ENCODE measurements at places on chromosomes 6 and 20. TPM values are rescaled to one million over a fixed set of nuclear protein-coding genes. Genes with fewer than 3 reads are reported as not detected.

GID8 gene
- total RNA-seq: 42.7 TPM

MANEA gene
- total RNA-seq: 11.5 TPM

EPHA7 gene
- total RNA-seq: 8.7 TPM

SMLR1 gene
- not detected for total RNA-seq

RSPO3 gene
- total RNA-seq: 1.9 TPM

GRM1 gene
- 0.68 TPM for total RNA-seq

SUMO4 gene
- total RNA-seq: 2.4 TPM

GGTLC1 gene
- total RNA-seq: not detected

COL19A1 gene
- 0.45 TPM for total RNA-seq

TMEM242 gene
- total RNA-seq: 6.4 TPM

PCSK2 gene
- total RNA-seq: 2.7 TPM

GTSF1L gene
- 7.2 TPM for total RNA-seq

AKAP12 gene
- total RNA-seq: 29.4 TPM

TCP11 gene
- total RNA-seq: 0.87 TPM

GRCh38 chr20:37622728-37623127 lies 71.1 kb upstream of the CTNNBL1 start:
- no peak for DNase-seq

GRCh38 chr6:105991561-105992314 lies 94.4 kb upstream of the PRDM1 start:
- DNase-seq: peak; percentile 12

GRCh38 chr20:951384-952169 lies 35.4 kb upstream of the ANGPT4 start:
- DNase-seq: no peak

- DNase-seq: no peak
Measured at GRCh38 chr6:38320843-38321242, 318.9 kb downstream of the BTBD9 start.

DNA sequence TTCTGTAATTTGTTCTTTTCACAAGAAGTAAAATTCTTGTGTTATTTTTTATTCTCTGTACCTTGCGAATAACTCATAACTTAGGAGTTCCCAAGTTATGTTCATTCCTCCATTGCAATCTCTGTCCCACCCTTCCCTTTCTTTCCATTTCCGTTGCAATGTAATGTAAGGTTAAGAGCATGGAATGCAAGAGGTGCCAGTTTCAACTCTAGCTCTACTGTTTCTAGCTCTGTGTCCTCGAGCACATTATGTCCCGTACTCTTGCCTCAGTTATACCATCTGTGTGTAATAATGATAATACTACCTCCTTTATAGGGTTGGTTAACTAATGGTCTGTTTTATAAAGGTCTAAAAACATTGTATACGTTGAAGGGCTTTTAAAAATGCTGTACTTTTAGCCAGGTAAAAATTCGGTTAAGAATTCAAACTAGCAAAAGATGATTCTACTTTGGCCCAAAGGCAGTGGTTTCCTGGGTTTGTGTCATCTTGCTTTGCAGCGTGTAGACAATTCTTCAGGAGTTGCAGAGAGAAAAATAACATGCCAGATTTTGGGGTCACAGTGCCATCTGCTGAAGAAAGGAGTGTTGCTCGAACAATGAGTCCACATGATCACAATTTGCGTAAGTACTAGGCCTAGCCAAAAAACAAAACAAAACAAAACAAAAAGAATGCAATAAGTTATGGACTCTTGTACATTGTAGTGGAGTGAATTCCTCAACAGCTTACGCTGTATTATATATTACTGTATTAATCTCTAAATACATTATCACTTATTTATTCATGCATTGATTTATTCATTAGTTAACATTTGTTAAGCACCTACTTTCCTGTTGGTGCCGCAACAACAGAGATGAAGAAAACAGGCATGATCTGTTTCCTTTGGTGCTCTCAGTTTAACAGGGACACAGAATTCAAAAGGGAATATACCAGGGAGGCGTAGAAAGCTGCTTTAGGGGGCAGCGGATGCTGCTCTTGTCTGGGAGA lies 10.0 kb upstream of the PFDN4 start:
- no peak for DNase-seq

DNA sequence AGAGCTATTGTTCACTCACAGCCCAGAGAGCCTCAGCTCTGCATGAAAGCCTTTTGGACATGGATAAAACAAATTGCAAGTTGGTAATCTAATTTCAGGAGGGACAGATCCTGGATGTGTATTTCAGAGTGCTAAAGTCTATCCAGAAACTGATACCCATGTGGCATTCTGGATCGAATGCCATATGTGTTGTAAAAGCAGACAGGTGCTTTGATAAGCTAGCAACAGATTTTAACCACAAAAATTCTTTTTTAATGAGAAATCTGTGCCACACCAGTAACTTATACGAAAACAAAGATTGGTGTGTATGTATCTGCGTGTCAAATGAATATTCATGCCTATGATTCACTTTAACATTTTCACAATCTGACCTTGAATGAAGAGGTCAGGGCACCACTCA lies 936.6 kb upstream of the MAP3K7 start:
- no peak for DNase-seq

- DNase-seq: no peak
Measured at GRCh38 chr6:163021054-163021453, 293.3 kb downstream of the PACRG start.

- no peak for DNase-seq
Measured at GRCh38 chr6:125637207-125637606, 112.2 kb upstream of the HEY2 start.

- DNase-seq: no peak
Measured at GRCh38 chr6:45541934-45542333, 164.2 kb upstream of the SUPT3H start.

DNA sequence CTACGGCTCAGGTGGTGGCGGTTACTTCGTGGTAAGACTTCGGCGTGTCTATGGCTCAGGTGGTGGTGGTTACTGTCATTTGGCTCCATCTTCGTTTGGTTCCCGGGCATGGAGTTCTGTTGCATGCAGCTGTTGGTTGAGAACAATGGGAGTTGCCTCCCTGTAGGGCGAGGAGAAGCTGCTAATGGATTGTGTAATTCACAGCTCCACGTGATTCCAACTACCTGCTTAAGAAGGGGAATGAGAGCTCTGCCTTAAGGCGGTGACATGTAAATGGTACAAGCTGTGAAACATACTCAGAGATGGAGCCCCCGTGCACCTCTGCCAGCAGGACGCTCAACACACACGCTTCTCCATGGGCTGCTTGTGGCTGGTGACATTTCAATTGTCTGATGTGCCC lies 12.4 kb upstream of the DACT2 start:
- no peak for DNase-seq

DNA sequence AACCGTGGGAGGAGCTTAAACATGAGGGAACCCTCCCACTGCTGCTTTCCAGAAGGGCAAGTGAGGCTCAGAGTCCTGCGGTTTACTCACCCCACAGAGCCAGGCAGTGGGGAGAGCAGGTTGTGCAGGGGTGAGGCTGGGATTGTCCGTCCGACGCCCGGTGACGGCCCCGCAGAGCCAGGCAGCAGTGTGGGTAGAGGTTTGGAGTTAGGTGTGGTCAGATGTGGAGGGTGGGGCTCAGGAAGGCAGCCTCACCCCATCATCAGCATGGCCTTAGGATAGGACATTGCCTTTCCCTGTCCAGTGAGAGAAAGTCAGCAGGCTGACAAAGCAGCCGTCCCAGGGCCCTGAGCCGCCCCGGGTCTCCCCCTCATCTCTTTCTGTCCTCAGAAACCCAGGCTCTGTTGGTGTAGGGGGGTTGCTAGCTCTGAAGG lies 234.6 kb downstream of the DLL1 start:
- DNase-seq: no peak

GRCh38 chr6:16582446-16583143 lies 178.7 kb downstream of the ATXN1 start:
- no peak for DNase-seq

GRCh38 chr6:22008248-22008836 lies 288.5 kb downstream of the PRL start:
- DNase-seq: no peak

DNA sequence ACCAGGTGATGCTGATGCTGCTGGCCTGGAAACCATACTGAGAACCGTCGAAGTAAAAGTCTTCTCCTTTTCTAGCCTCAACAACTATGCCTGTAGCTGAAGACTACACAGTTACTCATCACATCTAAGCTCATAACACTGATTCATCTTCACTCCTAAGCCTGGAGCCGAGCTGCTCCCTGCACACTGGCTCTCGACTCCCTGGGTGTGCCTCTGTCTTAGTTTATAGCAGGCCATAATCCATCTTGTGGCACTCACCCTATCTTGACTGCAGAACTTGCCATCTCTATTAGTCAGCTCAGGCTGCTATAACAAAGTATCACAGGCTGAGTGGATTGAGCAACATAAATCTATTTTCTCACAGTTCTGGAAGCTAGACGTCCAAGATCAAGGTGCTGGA lies 191.0 kb downstream of the UNC5CL start:
- no peak for DNase-seq

DNA sequence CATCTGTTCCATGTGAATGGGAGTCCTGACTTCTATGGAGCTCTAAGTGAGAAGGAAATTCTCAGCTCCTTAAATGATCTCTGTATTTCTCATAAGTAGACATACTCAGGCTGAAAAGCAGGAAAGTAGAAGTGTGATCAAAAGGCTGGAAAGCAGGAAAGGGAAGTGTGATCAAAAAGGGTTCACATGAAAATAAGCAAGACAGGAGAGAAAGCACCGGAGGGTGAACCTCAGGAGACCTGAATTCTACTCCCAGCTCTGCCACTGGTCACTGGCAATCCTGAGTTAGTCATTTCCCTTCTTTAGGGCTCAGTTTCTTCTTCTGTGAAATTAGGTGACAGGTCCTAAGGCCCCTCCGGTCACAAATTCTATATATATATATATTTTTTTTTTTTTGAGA lies 55.5 kb upstream of the TRERF1 start:
- DNase-seq: no peak

DNA sequence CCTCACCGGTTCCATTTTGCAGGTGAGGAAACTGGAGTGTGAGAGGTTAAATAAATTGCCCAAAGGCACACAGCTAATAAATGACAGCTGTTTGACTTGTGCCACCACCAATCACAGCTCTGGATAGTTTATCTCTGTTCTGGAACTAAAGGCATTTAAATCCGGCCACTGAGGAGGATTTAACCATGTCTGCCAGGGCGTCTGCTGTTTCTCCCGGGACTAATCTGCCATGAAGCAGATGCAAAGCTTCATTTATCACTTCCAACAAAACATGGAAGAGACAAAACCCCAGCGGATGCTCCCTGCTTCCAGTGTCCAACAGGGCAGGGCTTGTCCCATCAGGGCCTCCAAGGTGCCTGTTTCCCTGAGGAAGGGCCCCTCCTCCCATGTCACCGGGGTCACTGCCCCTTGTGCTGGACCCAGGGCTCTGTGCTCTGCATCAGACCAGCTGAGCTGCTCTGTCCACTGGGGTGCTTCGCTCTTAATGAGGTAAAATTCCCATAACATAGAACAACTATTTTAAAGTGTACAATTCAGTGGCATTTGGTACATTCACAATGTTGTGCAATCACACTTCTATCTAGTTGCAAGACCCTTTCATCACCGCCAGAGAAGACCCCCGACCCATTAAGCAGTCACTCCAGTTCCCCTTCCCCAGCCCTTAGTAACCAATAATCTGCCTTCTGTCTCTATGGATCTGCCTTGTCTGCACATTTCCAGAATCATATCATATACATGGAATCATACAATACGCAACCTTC lies 244.3 kb downstream of the PTPRT start:
- no peak for DNase-seq

DNA sequence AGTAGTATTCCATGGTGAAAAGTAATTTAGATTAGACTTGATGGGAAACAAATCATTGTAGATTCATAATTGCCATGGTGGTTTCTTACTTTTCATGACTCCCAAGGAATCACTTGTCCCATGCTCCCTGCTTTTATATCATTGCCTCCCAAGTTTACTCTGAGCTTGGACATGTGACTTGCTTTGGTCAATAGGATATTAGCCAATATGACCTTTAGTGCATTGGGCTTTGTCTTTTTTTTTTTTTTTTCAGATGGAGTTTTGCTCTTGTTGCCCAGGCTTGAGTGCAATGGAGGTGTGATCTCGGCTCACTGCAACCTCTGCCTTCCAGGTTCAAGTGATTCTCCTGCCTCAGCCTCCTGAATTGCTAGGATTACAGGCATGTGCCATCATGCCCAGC lies 15.5 kb upstream of the SMAP1 start:
- no peak for DNase-seq

DNA sequence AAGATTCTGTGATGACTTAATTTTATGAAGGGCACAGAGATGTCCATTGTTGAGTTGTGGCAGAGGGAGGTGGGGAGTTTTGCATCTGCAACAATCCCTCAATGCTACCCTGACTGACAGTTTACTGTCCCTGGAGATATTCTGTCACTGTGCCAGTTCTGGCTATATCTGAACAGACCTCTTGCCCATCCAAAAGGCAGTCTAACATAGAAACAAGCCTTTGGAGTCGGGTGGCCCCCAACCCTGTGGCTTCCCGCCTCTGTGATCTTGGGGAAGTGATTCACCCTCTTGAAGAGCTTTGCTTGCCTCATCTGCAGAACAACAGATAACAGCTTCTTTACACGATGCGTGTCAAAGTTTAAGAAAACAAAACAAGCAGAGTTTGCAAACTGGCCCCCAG lies 3.8 kb upstream of the E2F1 start:
- no peak for DNase-seq

DNA sequence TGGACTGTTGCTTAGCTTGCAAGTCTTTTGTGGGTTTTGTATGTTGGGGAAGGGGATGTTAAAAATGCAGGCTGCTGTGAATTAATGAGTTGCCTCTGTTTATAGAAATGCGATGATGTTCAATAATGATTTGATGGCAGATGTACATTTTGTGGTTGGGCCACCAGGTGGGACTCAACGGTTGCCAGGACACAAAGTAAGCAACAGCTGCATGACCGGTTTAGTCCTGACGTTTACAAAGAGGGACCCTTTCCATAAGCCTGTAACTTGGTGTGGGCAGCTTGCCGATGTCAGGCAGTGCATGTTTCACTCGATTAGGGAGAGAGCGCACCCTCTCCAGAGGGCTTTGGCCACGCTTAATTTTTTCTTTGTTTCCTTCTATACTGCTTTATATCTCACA lies 1.3 kb downstream of the BTBD3 start:
- DNase-seq: peak; percentile 45

- no peak for DNase-seq
Measured at GRCh38 chr20:12824328-12825225, 184.2 kb upstream of the SPTLC3 start.

- no peak for DNase-seq
Measured at GRCh38 chr20:57267158-57267821, 849 bp upstream of the BMP7 start.

GRCh38 chr6:163950159-163950558 lies 535.6 kb downstream of the QKI start:
- no peak for DNase-seq

DNA sequence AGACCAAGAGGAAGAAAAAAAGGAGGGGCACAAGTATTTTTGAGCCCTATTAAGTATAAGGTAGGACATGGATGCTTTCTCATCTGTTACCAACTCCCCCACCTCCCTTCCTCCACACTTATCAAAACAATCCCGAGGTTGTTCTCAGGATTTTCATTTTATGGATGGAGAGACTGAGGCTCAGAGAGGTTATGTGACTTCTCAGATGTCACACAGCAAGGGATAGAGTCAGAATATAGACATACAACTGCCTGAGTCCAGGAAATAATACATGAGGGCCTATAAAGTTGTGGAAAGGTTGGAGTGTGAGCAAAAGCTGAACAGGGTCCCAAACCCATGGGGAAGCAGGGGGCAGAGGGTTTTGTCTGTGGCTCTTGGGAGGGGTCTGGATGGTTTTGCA lies 19.3 kb downstream of the KCNK17 start:
- DNase-seq: no peak

- DNase-seq: no peak
Measured at GRCh38 chr6:149699150-149699549, 18.8 kb downstream of the LATS1 start.

GRCh38 chr6:31058128-31058894 lies 48.0 kb downstream of the MUC22 start:
- no peak for DNase-seq

GRCh38 chr6:34593701-34594100 lies 37.6 kb upstream of the SPDEF start:
- peak; percentile 80 for DNase-seq
